ENCODE measurements at places on chromosomes 5 and 9. TPM values are rescaled to one million over a fixed set of nuclear protein-coding genes. Genes with fewer than 3 reads are reported as not detected.

Gene UCK1
- total RNA-seq, result 23.1 TPM

GRCh38 chr5:53873235-53873634 lies 312.8 kb downstream of the NDUFS4 start:
- H3K36me3 ChIP-seq, result no peaks in the 10 kb centered on the region
- H3K4me3 ChIP-seq, result no peak overlapping the region
- no peak overlapping the region for H3K27ac ChIP-seq
- no peaks in the 10 kb centered on the region for H3K4me1 ChIP-seq
- no peak for DNase-seq
- H3K27me3 ChIP-seq, result no peaks in the 10 kb centered on the region

- H3K4me1 ChIP-seq, result peaks cover 20% of the 10 kb centered on the region
- H3K4me3 ChIP-seq, result peak overlapping the region; percentile 41
- no peak overlapping the region for H3K27ac ChIP-seq
- no peaks in the 10 kb centered on the region for H3K36me3 ChIP-seq
- DNase-seq, result no peak
Observed at GRCh38 chr9:96027251-96028131, 152.0 kb downstream of the ERCC6L2 start.

DNA sequence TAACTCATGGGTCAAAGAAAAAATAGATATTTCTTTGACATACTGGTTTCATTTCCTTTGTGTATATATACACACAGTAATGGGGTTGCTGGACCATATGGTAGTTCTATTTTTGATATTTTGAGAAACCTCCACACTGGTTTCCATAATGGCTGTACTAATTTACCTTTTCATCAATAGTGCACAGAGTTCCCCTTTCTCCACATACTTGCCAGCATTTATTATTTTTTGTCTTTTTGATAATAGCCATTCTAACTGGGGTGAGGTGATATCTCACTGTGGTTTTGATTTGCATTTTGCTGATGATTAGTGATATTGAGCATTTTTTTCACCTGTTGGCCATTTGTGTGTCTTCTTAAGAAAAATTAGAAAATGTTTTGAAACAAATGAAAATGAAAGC lies 78.4 kb upstream of the CKMT2 start:
- H3K4me1 ChIP-seq, result no peaks in the 10 kb centered on the region
- H3K27ac ChIP-seq, result no peak overlapping the region
- no peak for DNase-seq
- no peaks in the 10 kb centered on the region for H3K36me3 ChIP-seq
- no peak overlapping the region for H3K4me3 ChIP-seq
- no peaks in the 10 kb centered on the region for H3K27me3 ChIP-seq

- no peak overlapping the region for H3K4me3 ChIP-seq
- no peak overlapping the region for H3K27ac ChIP-seq
- no peak for DNase-seq
- no peaks in the 10 kb centered on the region for H3K36me3 ChIP-seq
- H3K27me3 ChIP-seq, result no peaks in the 10 kb centered on the region
Observed at GRCh38 chr9:89078421-89078820, 87.2 kb downstream of the S1PR3 start.

Gene ZNF484
- total RNA-seq, result 9.0 TPM

Data from CD8-positive, alpha-beta memory T cell (primary cell).